HT-29 (cell line): ENCODE measurements at places on chromosomes 7 and 10. TPM values are rescaled to one million over a fixed set of nuclear protein-coding genes. Genes with fewer than 3 reads are reported as not detected.
A peak's percentile ranks its signal among the peaks of the same experiment; 100 is the strongest.

The C1QL3 gene
- total RNA-seq: not detected in 2 replicates

The TAS2R4 gene
- total RNA-seq: 0.13 and 0.23 TPM in 2 replicates

DNA sequence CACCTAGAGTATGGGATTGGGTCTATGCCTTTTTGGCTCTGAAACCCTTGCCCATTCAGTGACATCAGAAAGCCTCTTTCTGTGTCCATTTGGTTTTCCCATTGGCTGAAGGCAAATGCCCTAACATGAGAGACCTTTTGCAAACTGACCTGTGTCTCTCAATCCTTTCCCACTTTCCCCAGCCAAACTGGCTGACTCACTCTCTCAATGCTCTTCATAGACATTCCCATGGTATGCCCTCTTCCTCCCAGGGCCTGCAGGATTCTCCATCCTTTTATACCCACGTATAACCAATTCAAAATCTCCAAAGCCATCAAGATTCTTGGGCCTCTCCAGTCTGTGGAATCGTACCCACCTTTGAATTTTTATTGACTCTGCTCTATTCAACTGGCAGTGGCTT lies 563.3 kb downstream of the GATA3 start:
- no peak for DNase-seq

GRCh38 chr10:129845111-129845753 lies 118.8 kb downstream of the EBF3 start:
- no peak for DNase-seq

GRCh38 chr7:151704960-151705635 lies 171.8 kb downstream of the PRKAG2 start:
- DNase-seq: no peak

The MEOX2 gene
- not detected in 2 replicates for total RNA-seq

The SPACDR gene
- total RNA-seq: 0.21 and 0.64 TPM in 2 replicates

DNA sequence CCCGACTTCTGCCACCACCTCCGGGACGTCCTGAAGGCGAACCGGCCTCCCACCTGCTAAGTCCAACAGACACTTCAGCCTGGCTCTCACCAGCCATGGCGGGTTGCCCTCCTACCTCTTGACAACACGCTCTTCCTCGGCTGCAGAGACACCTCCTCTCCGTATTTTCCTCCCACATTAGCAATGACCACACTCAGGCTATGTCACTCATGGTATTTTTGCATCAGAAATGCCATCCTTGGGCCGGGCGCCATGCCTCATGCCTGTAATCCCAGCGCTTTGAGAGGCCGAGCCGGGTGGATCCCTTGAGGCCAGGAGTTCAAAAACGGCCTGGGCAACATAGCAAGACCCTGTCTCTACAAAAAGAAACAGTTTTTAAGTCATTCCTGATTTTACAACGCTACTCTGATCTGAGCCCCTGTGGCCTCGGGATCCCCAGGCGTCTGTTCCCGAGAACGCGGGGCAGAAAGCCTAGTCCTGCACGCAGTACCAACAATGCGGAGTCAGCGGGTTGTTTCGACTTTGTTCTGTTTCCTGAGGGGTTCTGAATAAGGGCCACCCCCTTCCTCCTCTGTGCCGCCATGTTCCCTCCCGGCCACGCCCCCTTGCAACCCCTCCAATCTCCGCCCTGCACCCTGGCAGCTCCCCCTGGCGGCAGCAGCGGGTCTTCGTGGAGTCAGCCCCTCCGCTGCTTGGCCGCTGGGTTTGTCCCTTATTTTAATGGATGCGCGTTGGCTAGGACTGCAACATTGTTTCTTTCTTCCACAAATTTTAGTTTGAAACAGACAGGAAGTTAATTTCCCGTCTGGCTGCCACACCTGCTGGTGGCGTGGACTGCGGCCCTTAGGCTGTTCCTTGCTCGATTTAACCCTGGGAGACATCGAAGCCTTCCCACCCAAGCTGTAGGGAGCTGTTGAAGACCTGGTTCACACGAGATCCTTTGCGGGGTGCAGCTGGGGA lies 9.7 kb upstream of the ZFAND2A start:
- no peak for DNase-seq

DNA sequence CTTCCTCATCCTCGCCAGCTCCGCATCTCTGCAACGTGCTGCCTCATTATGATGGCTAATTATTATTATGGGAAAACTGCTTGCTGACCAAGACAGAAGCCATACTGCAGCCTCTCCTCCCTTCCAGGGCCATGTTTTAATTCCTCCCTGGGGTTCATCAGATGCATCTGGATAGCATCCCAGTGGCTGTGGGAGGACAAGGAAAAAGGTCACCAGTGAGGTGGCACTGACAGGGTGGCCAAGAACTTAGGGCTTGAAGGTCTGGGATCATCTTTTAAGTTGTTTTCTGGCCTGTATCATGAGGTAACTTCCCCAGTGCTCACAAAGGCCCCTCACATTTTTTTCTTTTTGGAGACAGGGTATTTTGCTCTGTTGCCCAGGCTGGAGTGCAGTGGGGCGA lies 39.6 kb downstream of the KCNH2 start:
- DNase-seq: no peak

The WNT2 gene
- total RNA-seq: not detected in 2 replicates

The RNF32 gene
- total RNA-seq: 0.66 and 1.9 TPM in 2 replicates

The TMEM139 gene
- total RNA-seq: 53.9 and 79.7 TPM in 2 replicates

DNA sequence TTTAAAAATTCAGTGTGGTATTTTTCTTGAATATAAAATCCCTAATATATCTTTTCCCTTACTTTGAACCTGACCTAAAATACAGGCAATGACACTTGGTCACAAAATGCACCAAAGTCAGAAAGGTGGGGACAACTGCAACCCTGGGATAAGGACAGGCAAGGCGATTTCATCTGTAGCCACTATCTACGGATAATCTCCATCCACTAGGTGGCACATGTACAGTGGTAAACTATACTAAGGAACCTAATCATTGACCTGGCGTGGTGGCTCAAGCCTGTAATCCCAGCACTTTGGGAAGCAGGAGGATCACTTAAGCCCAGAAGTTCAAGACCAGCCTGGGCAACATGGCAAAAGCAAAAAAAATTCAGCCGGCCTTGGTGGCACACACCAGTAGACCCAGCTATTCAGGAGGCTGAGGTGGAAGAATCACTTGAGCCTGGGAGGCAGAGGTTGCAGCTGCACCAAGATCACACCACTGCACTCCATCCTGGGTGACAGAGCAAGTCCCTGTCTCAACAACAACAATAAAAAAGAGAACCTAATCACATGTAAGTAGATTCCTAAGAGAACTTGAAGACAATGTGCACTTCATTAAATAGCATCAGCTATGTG lies 98.9 kb downstream of the KMT2C start:
- peak; percentile 83 for DNase-seq

The RAB19 gene
- total RNA-seq: 2.0 and 5.3 TPM in 2 replicates

The NUTM2E gene
- total RNA-seq: not detected in 2 replicates

DNA sequence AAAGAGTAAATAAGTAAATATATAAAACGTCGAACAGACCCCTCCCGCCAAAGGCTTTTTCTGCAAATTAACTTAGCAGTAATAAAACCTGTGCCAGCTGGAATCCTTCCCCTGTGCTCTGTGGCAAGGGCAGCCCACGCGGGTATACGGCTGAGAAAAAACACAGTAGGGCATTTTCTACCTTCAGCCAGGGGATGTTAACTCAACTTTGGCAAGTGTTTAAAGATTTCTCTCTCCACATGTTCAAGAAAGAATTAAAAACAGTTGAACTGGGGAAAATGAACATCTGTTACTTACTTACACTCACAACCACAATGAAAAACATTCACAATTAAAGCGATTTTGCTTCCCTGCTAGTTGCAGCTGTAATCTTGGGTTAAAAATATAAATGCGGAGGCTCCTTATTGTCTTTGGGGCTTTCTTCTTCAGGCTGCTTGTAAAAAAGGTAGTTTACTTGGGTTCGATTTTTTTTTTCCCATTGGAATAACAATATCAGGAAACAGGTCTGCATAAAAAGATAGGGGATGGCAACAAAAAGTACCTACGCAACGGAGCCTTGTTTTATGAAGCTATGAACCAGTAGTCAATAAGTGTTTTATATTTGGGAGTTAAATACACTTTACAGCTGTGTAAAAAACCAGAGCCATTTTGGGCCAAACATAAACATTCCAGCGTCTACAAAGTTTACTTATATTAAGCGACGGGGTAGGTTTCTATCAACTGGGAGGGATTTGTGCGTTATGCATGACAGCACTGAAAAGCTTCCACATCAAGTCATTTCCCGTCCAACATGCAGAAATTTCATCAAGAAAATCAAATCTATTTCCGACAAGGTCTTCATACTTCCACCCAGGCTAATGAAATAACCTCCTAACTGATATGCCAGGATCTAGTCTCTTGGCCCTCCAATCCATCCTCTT lies 132.7 kb downstream of the TAX1BP1 start:
- no peak for DNase-seq

GRCh38 chr7:98130959-98131358 lies 24.3 kb downstream of the LMTK2 start:
- peak; percentile 14 for DNase-seq

The HDAC9 gene
- total RNA-seq: 0.73 and 3.0 TPM in 2 replicates

The RNF148 gene
- total RNA-seq: 0.10 TPM in 1 of 2 replicates, not detected in the other

- DNase-seq: no peak
Observed at GRCh38 chr10:48205918-48206317, 68.6 kb downstream of the FRMPD2 start.

DNA sequence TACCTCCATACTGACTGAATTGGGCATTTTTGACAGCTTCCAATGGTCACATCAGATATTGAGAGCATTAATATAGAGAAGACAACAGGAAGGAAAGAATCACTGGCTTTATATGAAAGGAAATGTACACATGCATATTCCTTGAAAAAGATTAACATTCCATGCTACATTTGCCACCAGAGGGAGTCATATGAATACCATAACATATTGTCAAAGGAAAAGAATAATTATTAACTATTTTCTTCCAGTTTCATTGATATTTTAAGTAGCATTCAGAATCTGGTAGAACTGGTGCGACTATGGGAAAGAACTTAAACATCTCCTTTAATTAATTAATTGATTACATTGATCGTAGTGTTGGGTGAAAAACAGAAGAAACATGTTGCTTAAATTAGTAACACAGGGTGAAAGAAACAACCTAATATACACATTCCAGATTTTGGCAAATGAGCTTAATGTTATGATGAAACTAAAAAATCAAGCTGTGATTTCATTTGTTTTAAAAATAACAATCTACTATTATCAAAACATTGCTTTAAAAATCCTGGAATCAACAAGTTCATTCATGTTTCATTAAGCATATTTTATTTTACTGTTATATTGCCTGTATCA lies 71.5 kb downstream of the GPR85 start:
- DNase-seq: peak; percentile 54

GRCh38 chr10:63767138-63767801 lies 246.1 kb downstream of the REEP3 start:
- DNase-seq: peak; percentile 53

GRCh38 chr10:98338896-98339295 lies 70.9 kb upstream of the LOXL4 start:
- no peak for DNase-seq

The PRTFDC1 gene
- 11.4 and 19.7 TPM in 2 replicates for total RNA-seq

- DNase-seq: no peak
Observed at GRCh38 chr7:40474790-40475680, 340.2 kb downstream of the SUGCT start.

The PLCE1 gene
- 1.4 and 2.1 TPM in 2 replicates for total RNA-seq

GRCh38 chr7:74467876-74468275 lies 14.2 kb downstream of the GTF2IRD1 start:
- no peak for DNase-seq

DNA sequence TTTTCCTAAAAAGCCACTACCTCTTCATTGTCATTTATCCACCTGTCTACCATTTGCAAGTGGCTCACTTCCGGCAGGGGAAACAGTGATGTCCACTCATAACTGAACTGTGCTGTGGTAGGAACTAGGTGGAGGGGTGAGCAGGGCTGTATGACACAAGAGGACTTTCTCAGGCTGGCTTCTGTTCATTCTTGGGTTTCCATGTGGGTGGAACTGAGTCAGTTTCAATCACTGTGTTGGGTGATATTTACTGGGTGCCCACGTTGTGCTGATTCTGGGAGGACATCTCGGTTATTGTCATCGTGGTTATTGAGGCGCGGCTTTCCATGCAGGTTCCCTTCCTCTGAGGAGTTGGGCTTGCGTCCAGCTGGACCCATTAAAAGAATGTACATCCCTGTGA lies 38.8 kb downstream of the RAMP3 start:
- DNase-seq: no peak

GRCh38 chr10:95408148-95408960 lies 117.6 kb upstream of the PDLIM1 start:
- peak; percentile 10 for DNase-seq

- no peak for DNase-seq
Observed at GRCh38 chr7:101357433-101357832, 5.2 kb upstream of the COL26A1 start.

The HOXA5 gene
- total RNA-seq: 22.1 and 29.3 TPM in 2 replicates

The MAGI2 gene
- 0.08 and 0.23 TPM in 2 replicates for total RNA-seq

DNA sequence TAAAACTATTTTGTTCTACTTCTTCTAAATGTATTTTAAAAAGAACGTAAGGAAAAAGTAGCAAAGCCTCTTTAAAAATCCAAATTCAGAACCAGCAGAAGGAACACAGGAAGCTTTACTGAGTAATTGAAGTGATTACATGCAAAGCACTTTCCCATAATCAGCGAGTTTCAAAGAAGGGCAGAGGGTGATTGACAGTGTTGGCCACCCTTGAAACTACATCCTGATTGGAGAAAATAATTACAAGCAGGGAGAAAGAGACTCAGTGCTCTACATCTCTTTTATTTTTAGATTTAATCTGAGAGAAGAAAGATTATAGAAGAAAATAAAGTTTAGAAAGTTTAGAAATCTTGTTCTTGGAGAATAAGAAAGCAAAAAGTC lies 20.3 kb upstream of the HGF start:
- no peak for DNase-seq
